AG08395 (cell line): ENCODE measurements at places on chromosomes 11 and 22.

DNA sequence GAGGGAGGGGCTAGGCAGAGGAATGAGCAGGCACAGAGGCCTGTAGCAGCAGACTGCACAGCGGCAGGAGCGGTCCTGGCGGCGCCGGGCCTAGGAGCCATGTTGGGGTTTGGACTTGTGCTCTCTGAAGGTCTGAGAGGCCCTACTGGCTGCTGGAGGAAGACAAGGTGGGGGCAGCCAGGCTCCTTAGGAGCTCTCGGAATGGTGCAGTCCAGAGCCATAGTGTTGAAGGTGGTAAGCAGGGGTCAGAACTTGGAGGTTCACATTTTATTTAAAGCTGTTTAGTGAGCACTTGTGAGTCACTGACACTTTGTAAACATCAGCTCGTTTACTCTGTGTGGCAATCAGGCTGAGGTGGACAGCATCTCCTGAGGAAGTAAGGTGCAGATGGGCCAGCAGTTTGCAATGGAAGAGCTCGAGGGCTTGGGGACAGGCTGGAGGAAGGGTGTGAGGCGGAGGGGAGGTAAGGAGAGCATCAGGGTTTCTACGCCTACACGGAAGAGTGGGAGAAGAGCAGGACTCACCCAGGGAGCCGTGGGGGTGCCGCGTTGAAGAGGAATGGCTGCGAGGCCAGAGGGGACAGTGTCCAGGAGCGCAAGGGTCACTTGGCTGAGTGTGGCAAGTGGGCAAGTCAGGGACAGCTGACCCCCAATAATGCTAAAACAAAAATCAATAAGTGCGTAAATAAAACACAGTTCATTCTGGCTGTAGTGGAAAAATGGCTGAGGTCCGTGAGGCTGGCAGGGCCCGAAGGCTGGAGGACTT, 10.0 kb upstream of the TMEM191C start:
- DNase-seq = no peak

DNA sequence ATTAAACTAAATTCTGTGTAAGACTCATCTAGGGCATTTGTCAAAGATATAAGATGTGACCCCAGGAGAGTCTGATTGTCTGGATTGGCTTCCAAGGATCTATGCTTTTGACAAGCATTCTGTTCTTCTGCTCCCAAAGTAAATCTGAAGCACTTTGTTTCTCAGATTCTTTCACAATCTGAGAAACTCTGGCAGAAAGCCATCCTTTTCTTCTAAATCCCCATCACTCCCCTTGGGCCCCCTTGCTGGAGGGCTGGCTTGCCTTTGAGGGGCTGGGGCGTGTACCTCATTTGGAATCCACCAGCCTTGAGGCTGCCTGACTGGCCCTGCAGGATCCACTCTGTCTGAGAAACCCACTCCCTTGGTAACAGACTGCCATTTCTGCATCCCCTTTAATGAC, 173.5 kb upstream of the CTSC start:
- DNase-seq = no peak

DNA sequence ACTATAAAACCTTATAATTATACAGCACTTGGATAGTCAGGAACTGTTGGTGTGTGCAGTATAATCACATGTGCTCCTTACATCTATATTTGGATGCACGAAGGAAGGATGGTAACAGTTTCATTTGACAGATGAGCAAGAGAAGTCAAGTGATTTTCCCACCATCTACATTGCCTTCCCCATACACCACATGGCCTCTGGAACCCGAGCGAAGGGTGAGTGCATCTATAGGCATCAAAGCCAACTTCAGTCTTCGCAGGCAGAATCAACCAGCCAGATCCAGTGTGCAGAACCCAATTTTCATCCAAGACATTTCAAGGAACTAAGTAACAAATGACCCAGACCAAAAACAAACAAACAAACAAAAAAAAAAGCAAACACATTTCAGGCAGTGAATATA, 85.1 kb upstream of the BLID start:
- DNase-seq = no peak

DNA sequence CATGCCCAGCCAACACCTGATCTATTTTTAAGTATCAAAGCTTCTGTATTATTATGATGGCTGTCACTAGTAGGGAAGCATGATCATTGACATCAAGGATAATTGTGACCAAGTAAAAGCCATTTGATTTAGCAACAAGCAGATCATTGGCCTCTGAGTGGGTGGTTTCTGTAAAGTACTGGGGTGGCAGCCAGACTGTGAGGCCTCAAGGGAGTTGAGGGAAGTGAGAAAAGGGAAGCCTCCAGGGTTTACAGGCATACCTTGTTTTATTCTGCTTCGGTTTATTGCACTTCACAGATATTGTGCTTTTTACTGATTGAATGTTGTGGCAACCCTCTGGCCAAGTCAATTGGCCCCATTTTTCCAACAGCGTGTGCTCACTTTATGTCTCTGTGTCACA, 60.1 kb downstream of the PRR5L start:
- DNase-seq = no peak

DNA sequence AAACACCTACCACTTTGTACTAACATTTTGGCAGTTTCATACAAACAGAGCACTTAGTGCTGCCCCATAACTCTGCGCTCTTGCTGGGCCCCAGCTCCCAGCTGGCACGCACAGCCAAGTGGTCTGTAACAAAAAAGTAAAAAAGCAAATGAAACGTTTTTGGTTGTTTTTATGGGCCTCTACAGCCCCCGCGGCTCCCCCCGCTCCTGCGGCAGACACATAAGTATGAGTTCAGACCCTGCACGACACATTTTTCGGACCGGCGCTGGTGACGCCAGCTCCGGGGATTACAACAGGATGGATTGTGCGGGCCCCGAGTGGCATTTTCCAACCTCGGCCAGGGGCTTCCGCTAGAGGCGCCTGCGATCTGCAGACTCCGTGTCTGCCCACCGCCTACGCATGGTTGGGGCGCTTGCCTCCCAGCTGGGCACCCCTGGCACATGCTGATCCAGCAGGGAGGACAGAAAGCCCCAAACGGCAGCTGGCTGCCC, 418.2 kb downstream of the SOX6 start:
- no peak for DNase-seq

DNA sequence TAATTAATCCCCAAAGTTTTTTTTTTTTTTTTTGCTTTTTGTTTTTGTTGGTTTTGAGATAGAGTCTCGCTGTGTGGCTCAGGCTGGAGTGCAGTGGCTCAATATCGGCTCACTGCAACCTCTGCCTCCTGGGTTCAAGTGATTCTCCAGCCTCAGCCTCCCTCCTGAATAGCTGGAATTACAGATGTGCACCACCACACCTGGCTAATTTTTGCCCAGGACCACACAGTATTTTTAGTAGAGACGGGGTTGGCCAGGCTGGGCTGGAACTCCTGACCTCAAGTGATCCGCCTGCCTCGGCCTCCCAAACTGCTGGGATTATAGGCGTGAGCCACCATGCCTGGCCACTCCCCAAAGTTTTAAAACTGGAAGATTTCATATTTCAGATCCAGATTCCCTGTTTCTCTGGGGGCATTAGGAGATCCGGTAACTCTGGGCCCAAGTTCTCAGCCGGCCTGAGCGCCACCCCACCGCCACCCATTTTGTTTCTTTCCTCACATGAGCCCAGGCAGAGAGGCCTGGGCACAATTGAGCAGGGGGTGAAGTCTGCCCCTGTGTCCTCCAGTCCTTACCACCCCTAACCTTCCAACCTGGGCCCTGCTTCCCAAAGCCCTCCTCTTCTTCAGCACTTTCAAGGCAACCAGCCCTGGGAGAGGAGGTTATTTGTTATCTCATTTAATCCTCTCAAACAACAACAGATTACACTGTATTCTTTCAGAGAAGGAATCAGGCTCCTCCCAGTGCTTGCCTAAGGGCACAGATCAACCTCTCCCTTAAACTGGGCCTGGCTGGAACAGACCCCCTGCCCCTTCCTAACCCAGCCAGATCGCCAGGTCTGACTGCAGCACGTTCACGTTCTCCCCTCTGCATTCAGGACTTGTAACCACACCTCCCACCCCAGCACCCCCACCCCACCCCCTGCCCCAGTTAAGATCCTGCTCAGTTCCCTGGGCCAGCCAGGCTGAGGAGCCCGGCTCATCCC, 1.9 kb upstream of the CSNK1E start:
- no peak for DNase-seq

- DNase-seq = no peak
Observed at GRCh38 chr11:10502770-10503169, 38.2 kb downstream of the RNF141 start.

DNA sequence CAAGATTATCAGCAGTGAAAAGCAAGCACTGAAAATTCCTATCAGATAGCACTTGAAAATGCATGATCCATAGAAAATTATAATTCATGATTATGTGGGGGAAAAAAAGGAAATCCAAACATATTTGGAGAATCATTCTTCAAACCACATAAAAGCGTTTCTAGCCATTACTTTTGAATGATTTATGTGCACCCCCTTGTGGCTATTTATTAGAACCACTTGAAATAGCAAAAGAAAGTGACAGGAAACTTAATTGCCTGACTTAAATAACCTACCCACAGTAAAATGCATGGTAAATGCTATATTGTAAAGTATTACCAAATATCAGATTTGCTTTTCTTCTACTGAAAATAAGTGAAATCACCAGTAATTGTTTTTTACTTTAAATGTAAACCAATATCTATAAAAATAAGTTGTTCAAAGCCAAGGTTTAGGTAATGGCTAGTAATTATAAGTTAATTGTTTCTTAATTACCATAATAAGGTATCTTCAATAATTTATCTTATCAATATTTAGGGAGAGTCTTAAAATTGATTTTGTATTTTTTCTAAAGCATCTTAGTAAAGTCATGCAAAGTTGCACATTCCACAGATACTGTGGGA, 168.5 kb downstream of the ARHGAP42 start:
- DNase-seq = peak; percentile 40

GRCh38 chr11:124150684-124151083, 32.5 kb upstream of the OR10D3 start:
- DNase-seq = no peak

DNA sequence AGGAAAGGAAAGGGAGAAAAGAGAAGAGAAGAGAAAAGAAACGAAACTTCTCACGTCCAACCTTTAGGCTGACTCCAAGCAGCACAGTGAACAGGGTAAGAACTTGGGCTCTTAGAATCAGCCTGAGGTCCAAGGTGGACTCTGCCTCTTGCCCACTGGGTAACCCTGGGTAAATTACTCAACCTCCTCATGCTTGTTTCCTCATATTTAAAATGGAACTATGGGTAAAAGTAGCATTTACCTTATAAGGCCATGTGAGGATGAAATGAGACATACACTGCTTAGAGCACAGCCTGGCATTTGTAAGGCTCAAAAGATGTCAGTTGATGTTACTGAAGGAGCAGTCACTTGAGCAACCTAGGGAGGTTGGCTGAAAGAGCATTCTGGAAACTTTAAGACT, 107.9 kb downstream of the C11orf58 start:
- DNase-seq = no peak

DNA sequence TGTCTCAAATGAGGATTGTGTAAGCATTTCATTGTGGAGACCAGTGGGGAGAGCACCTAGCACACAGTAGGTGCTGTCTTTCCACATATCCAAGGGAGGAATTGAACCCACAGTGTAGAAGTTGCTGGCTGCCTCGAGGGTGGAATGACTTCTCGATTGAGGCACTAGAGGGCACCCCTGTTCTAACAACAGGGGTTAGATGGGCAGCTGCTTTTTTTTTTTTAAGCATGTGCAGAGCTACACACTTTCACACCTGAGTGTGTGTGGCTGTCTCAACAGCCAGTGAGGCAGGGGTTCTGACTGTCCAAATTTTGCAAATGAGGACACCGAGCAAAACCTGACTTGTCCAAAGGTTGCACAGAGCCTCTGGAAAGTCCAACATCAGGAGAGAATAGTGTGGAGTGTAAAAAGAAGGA, 118.2 kb upstream of the CRYBB3 start:
- peak; percentile 46 for DNase-seq

- no peak for DNase-seq
Observed at GRCh38 chr22:36926309-36926708, 12.9 kb downstream of the CSF2RB start.
